ENCODE measurements at places on chromosomes 6 and 20. TPM values are rescaled to one million over a fixed set of nuclear protein-coding genes. Genes with fewer than 3 reads are reported as not detected.
A peak's percentile ranks its signal among the peaks of the same experiment; 100 is the strongest.

The RAMACL gene
- total RNA-seq, result 0.34 TPM

The MCCD1 gene
- not detected for total RNA-seq

The ABHD16B gene
- total RNA-seq, result not detected

The ECI2 gene
- total RNA-seq, result 63.5 TPM

The AIF1 gene
- not detected for total RNA-seq

The RAET1G gene
- 0.86 TPM for total RNA-seq

The PHF3 gene
- total RNA-seq, result 60.5 TPM

The PARD6B gene
- 26.0 TPM for total RNA-seq

The OLIG3 gene
- not detected for total RNA-seq

The SLC22A1 gene
- total RNA-seq, result 2.8 TPM

DNA sequence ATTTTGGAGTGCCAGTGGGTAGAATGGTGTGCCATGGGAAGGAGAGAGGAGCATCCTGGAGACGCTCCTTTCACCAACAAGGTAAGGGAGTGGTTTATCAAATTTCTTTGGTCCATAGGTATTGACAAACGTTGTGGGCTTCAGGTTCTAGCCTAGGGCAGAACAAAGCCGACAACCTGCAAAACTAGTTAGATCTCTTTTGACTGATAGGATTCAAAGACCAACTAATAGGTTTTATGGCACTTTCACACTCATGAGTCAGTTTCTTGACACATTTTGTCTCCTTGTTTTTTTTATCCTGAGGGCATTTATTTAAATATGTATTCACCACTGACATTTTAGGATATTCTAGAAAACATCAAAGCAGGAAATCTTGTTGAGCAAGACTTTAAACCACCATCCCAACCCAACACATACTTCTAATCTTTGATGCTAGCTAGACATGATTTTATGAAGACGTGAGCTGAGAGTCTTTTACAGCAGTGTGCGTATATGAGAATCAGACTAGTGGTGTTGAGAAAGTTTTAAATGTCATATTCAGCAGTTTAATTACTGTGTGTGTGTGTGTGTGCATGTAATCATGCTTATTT, 370.4 kb upstream of the HSF2 start:
- no peak for DNase-seq

GRCh38 chr6:44771647-44772415, 384.3 kb downstream of the CDC5L start:
- peak; percentile 27 for DNase-seq

- DNase-seq, result no peak
Measured at GRCh38 chr6:123777563-123777962, 26.1 kb upstream of the NKAIN2 start.

DNA sequence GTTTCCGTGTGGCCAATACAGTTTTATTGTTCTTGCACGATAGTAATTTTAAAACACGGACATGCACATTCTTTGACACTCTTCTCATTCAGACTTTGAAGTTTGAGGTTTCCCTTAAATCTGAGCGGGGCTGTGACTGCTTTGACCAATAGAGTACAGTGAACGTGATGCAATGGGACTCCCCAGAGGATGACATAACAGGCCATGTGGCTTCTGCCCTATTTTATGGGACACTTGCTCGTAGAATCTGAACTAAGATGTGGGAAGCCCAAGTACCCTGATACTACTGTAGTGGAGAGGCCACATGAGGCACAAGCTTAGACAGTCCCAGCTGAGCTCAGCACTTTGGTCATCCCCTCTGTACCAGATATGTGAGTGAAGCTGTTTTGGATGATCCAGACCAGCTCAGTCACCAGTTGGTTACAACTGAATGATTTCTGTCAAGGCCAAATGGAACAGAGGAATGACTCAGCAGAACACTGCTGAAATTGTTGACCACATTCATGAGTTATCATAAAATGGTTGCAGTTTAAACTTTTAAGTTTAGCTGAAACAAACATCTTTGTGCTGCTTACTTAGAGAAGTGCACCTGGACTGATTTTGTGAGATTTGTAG, 279.4 kb downstream of the RFPL4B start:
- peak; percentile 60 for DNase-seq

GRCh38 chr20:19408971-19409370, 196.5 kb downstream of the SLC24A3 start:
- no peak for DNase-seq

DNA sequence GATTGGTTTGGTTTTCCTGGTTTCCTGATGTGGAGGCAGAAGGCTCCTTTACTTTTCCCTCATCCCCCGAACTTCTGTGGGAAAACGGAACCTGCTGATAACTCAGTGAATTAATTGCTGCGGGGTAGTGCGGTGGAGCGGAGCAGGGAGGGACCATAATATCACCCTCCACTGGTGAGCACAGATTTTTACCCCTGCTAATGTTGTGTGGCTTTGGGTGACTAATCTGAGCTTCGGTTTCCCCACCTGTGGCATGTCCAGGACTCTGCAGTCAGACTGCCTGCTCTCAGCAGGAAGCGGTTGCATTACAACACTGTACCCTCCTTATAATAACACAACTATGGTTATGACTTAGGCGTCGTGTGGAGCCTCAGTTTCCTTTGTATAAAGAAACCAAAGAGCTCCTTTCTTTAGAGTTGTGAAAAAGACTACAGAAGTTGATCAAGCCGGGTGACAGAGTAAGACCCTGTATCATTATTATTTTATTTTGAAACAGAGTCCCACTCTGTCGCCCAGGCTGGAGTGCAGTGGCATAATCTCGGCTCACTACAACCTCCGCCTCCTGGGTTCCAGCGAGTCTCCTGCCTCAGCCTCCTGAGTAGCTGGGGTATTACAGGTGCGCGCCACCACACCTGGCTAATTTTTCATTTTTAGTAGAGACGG, 2.2 kb upstream of the ID1 start:
- DNase-seq, result peak; percentile 94

GRCh38 chr20:43977962-43978361, 63.3 kb downstream of the TOX2 start:
- no peak for DNase-seq

- DNase-seq, result no peak
Measured at GRCh38 chr6:15476631-15477380, 186.0 kb downstream of the DTNBP1 start.

- no peak for DNase-seq
Measured at GRCh38 chr6:68993911-68994310, 358.8 kb downstream of the ADGRB3 start.

DNA sequence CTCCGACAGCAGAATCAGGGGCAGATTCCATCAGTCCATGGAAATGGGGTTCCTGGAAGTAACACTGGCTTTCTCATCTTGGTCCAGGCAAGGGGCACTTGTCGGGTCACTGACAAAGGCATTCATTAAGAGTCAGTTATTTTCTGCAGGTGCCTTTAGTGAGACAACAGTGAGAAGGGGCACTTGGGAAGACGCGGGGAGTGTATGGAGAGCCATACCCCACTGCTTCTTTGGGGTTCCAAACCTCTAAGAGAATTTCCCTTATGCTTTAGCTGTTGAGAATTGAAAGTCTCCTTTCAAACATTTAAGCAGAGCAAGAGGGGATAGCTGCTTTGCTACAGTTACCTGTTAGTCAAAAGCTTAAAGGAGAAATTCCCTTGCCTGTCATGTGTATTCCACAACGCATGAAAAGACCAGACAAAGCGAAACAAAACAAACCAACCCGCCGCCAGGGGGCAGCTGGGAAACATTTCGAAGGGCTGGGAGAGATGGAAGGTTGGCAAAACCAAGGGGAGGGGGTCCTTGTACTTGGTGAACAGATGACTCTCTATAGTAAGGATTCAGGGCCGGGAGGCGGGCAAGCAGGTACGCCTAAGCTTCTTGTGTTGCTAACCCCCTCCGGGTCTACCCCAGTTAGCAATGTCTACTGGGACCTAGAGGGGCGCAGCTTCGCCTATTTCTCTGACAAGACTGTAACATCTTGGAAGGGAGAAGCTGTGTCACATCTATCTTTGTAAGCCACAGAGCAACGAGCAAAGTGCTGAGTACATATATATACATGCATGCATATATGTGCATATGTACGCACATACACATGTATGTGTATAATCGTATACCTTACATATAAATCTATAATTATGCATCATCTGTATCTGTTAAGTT, 474.9 kb upstream of the AGPAT4 start:
- DNase-seq, result peak; percentile 54

DNA sequence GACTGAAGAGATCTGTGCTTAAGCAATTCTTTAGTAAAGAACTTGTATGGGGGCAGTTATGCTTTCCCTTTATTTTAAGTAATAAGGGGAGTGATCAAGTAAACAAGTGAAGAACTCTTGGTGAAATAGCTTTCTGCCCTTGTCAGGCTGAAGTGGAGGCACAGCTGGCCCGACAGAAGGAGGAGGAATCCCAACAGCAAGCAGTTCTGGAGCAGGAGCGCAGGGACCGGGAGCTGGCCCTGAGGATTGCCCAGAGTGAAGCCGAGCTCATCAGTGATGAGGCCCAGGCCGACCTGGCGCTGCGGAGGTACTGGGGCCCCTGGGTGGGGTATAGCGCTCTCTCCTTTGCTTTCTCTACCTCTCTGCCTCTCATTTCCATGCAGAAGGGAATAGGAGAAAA, 143.3 kb downstream of the MYO6 start:
- DNase-seq, result no peak

DNA sequence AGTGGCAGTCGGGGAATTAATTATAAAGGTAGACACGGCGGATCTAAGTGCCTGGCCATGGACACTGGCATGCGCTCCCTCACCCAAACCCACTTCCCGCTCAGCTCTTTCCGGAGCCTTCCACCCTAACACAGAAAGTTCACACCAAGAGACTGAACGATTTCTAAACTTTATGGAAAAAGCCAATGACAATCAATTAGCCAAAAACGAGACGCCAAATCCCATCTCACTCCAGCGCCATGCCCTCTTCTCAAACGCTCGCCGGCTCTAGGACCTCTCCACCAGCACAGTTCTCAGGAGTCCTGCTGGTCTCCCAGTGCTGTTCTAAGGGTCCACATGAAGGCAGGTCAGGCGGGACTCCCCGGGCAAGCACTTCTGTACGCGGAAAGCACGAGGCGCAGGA, 641 bp downstream of the SF3B5 start:
- DNase-seq, result no peak

GRCh38 chr20:58869662-58870227, 17.2 kb downstream of the GNAS start:
- DNase-seq, result no peak

DNA sequence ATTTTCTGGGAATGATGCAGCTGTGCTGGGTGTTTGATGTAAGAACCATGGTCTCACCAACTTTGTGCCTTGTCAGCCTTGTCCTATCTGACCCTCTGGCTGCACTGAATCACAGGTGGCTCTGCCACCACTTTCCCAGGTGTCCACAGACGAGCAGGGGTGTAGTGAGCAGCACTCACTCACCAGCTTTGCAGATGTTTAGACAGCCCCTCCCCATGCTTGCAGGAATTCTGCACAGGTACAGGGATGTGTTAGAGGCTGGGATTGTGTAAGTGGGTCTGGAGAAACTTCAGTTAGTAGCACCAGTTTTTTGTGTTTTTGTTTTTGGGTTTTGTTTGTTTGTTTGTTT, 88.2 kb upstream of the NAA20 start:
- DNase-seq, result no peak

GRCh38 chr6:129491436-129491835, 218.5 kb downstream of the ARHGAP18 start:
- DNase-seq, result peak; percentile 45

GRCh38 chr6:6635291-6635690, 46.8 kb downstream of the LY86 start:
- DNase-seq, result no peak

DNA sequence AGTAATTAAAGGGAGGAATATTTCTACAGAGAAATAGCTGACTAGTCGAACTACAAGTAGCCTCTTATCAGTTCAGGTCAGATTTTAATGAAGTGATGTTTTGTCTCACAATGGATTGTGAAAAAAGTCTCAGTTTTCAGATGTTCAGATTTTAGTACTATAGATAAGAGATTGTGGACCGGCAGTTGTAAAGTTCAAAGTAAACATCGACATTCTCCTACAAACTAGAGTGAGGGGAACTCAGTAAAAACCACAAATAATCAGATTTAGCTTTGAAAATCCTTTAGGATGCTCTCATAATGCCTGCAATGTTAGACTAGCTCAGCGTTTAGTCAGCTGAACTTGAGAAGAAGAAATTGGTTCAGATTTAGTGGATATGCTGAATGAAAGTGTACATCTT, 39.9 kb downstream of the RCAN2 start:
- DNase-seq, result no peak

DNA sequence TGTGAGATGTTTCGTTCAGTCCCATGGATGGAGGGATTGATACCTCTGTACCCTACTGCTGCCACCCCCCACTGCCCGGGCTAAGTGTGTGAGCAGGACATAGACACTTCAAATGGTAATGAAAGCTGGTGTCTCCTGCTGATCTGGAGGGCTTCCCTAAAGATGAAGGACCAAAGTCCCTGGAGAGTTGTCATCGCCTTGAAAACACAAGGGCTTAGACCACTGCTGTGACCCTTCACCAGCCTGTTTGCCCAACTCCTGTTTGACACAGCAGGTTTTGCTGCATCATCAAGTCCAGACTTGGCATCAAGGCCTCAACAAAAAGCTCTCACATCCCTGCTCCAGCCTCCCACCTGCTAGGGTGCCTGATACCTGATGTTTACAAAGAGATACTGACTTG, 57.9 kb upstream of the FAM8A1 start:
- no peak for DNase-seq

DNA sequence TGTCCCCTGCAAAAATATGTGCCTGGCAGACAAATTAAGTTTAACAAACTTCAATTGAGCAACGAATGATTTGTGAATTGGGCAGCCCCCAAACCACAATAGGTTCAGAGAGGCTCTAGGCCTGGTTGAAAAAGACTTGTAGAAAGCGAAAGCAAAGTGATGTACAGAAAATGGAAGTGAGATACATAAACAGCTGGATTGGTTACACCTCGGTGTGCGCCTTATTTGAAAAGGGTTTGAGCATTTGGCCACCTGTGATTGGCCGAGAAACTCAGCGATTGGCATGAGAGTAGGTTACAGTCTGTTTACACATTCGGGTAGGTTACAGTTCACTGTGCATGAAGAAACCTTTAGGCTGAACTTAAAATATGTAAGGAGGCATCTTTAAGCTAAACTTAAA, 136.9 kb downstream of the CD83 start:
- no peak for DNase-seq

DNA sequence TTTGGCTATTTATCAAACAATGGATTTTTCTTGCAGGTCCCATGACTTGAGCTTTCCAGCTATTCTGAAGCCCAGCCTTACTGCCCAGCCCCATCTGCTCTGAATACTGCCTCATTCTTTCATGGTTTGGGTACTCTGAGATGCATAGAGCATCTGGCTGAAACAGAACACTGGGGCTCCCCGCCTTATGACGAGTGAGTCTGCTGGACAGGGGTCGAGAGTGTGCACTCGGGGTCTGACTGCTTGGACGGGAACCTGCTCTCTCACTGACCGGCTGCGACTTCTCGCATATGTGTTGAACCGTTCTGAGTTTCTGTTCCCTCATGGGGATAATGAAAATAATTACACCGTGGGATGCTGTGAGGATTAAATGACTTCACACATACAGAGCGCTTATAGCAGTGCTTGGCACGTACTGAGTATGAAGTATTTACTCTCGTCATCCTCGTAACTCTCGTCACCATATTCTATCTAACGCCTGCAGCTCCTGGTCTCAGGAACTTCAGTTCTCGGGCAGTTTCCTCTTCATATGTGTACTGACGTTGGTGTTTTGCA, 59.5 kb upstream of the MPC1 start:
- no peak for DNase-seq

GRCh38 chr6:105648276-105648675, 245.4 kb upstream of the PREP start:
- no peak for DNase-seq

- DNase-seq, result no peak
Measured at GRCh38 chr6:160065200-160065599, 56.4 kb upstream of the SLC22A1 start.

Data from Daoy (cell line).